A172 (cell line): ENCODE measurements at places on chromosomes 5 and 9. TPM values are rescaled to one million over a fixed set of nuclear protein-coding genes. Genes with fewer than 3 reads are reported as not detected.

The DOK3 gene
- 0.19 and 1.7 TPM in 2 replicates for total RNA-seq

The SLC36A3 gene
- not detected in 2 replicates for total RNA-seq

The MEGF10 gene
- 0.02 TPM in 1 of 2 replicates, not detected in the other for total RNA-seq

The SPINK6 gene
- 0.89 and 2.4 TPM in 2 replicates for total RNA-seq

The SLC36A2 gene
- total RNA-seq = not detected in 2 replicates

The SLC6A3 gene
- not detected in 2 replicates for total RNA-seq

The TTC1 gene
- total RNA-seq = 167 and 180 TPM in 2 replicates

The ZBED3 gene
- 0.71 and 0.89 TPM in 2 replicates for total RNA-seq

The POLR3G gene
- total RNA-seq = 5.5 and 6.1 TPM in 2 replicates

The S1PR3 gene
- 3.5 and 6.3 TPM in 2 replicates for total RNA-seq

The PDZD2 gene
- total RNA-seq = 0.14 and 0.16 TPM in 2 replicates

The COL23A1 gene
- not detected in 2 replicates for total RNA-seq

The CYLC2 gene
- total RNA-seq = not detected in 2 replicates

- no peak for DNase-seq
These were observed 104.6 kb upstream of the BOD1 start for GRCh38 chr5:173720953-173721600.

DNA sequence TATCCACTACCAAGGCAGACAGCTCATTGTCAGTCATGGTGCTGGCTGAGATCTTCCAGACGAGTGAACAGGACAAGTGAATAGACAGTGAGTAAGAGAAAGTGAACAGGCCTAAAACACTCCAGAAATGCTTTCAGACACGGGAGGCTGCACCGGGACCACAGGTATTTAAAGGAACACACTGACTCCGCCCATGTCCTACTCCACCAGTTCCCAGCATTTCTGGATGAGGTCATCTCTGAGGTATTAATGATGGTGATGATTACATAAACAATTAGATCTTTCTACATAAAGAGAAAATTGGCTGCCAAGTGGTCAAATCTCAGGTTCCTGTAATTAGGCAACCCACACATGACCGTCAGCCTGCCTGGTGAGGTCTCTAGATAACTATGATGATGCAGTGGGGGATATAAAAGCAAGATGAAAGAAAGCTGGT, at the start of gene ACTBL2:
ACTBL2 (minus strand) TSS at position 141 of the 436 bp plus-strand sequence; CDS start at position 37, 104 bp downstream.
- DNase-seq = peak; percentile 69

- DNase-seq = no peak
These were observed 32.2 kb upstream of the STRBP start for GRCh38 chr9:123300554-123300953.

- no peak for DNase-seq
These were observed 442 bp downstream of the NEURL1B start for GRCh38 chr5:172641359-172642050.

DNA sequence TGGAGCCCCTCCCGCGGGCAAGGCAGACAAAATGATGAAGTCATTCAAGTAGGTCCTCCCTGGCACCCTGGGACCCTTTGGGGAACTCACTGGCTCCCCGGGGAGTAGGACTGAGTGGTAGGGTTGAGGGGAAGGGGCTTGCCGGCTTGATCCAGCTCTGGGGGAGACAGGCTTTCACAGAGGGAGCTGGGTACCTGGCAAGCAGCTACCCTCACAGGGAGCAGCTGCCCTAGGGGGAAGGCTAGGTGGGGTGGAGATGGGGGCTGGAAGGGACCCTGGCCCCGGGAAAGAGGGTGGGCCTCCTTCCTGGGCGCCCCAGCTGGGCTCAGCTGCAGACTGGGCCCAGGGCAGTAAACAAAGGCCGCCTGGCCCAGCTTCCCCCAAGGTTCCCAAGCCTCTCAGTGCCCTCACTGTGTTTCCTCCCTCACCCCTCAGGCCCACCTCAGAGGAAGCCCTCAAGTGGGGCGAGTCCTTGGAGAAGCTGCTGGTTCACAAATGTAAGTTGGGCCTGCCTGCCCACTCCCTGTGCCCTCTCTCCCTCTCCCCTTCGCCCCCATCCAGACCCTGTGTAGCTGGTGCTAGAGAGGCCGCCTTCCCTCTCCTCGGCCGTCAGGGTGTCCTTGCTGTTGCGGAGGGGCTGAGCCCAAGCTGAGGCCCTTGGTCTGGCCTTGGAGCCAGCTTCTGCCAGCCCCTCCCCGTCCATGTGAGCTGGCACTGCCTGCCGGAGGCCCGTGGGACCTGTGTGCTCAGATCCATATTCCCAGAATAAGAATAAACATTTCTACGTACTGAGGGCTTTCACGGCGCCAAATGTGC, 131.2 kb downstream of the RGS3 start:
- no peak for DNase-seq

DNA sequence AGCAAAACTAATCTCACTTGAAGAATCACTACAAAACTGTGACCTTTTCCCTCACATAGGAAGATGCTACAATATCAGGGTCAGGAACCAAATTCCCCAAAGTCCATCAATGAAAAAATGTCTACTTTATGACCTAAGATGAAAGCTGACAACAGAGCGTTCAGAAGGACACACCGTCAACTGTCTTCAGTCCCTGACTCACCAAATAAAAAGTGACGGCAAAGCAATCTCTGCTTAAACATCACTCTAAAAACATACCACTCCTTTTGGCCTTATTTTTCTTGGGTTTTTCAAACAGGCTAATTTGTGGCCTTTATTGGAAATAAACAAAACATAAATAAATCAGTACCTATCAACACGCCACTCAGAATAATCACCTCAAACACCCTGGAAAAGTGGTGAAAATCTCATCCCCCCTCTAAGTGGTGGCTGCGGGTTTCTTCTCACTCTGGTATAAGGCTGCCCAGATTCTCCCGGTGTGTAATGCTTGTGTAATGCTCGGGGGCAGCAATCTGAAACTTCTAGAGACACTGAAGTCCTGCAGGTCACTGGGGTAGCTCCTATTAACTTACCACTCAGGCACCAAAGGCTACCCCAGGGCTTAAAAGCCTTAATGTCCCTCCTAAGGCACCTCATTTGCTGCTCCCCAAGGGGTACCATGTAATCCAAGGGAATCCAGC, 29.5 kb downstream of the SEMA4D start:
- DNase-seq = no peak

- DNase-seq = no peak
These were observed 324.4 kb downstream of the BRINP1 start for GRCh38 chr9:119044806-119045205.

DNA sequence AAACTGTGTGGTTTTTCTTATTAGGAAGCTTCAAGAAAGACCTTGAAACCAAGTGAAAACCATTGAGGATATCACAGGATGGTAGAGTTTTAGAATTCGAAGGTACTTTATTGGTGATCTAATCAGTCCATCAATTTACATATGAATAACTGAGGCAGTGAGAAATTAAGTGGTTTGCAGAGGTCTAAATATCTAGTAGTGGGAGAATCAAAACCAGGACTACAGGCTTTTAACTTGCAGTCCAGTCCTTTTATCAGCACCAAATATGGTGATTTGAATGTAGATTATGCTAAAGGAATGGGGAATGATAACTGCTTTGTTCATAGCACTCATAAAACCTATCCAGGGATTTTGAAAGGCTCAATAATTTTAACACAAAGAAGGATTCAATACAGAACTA, 85.8 kb downstream of the ZSWIM6 start:
- no peak for DNase-seq

- DNase-seq = no peak
These were observed 201.0 kb upstream of the VLDLR start for GRCh38 chr9:2420543-2420942.

DNA sequence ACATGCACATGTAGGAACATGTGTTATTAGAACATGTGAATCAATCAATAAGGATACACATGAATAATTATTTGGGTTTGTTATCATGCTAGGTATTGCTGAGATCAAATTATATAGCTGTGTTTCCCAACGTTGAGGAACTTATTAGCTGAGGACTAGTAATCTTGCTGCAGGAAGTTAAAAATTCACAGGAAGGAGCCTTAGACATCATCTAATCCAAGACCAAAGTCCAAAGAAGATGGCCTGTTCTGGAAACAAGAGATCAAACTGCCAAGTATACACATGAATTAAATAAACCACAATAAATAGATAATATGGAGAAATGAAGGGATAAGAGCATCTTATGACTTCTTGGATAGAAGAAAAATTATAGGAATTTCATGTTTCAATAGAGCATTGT, 19.9 kb downstream of the POU5F2 start:
- no peak for DNase-seq

- DNase-seq = peak; percentile 83
These were observed 49.5 kb downstream of the TJP2 start for GRCh38 chr9:69223605-69224004.

- DNase-seq = no peak
These were observed 23.8 kb downstream of the C5 start for GRCh38 chr9:121026260-121026691.

GRCh38 chr9:76638001-76638400, 126.2 kb upstream of the PCA3 start:
- no peak for DNase-seq

GRCh38 chr5:58199087-58199486, 260.8 kb downstream of the PLK2 start:
- DNase-seq = no peak

DNA sequence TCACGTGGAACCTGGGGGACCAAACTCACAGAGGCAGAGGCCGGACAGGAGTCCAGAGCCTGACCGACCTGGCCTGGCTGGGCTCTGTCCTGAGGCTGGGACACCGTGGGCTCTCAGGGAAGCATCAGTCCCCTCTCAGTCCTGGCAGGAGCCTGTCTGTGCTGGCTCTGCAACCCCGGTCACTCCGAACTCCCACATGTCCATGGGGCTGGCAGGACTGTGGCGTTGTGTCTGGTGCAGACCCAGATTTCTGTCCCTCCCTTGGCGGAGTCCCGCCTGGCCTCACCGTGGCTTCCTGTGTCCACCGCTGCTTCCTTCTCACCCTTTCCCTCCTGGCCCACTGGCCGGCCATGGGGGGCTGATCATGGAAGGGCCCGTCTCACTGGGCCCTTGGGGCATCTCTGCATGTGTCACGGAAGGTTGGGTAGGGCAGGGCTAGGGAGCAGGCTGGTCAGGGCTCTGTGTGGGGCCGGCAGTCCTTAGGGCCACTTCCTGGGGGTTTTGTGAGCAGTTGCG, 68.8 kb downstream of the RXRA start:
- DNase-seq = no peak

GRCh38 chr9:3534614-3535404, 9.0 kb upstream of the RFX3 start:
- DNase-seq = no peak

- no peak for DNase-seq
These were observed 317.3 kb upstream of the PRR16 start for GRCh38 chr5:120146787-120147186.

DNA sequence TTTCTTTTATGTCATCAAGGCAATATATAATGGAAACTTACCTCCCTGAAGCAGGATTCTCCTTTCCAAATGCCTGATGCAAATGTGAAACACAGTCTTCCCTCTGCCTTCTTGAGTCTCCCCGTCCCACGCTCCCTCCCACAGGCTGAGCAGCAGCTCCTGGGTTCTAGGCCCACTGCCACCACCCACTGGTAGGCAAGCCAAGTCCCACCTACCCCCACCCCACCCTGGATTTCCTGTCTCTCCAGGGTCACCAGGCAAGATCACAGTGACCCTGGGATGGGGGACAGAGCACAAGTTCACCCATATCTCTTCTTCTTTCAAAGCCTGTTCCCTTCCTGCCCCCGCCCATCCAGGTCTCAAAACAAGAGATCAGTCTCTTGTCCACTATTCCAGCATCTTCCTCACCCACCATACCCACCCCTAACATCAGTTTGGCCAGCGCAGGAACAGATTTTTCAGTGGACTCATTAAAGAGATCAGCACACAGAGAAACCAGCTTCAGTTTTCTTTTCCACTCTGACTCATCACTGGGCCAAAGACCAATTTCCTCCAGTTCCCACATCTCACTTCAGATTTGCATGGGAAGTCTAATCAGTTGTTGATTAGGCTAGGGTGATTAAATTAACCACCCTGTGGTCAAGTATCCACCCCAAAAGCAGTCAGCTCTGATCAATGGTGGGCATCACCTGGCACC, 151.5 kb downstream of the ACTL7B start:
- DNase-seq = no peak

GRCh38 chr9:16100537-16101091, 547.8 kb downstream of the CCDC171 start:
- DNase-seq = no peak

DNA sequence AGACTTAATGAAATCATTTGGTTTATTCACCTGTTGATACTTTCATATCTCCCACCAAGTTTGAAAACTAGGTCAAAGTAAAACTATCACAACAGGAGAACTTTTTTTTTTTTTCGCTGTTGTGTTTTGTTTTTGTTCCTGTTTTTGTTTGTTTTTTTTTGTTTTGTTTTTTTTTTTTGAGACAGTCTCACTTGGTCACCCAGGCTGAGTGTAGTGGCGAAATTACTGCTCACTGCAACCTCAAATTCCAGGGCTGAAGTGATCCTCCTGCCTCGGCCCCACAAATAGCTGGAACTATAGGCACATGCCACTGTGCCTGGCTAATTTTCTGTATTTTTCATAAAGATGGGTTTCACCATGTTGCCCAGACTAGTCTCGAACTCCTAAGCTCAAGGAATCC, 49.3 kb downstream of the MLLT3 start:
- no peak for DNase-seq

DNA sequence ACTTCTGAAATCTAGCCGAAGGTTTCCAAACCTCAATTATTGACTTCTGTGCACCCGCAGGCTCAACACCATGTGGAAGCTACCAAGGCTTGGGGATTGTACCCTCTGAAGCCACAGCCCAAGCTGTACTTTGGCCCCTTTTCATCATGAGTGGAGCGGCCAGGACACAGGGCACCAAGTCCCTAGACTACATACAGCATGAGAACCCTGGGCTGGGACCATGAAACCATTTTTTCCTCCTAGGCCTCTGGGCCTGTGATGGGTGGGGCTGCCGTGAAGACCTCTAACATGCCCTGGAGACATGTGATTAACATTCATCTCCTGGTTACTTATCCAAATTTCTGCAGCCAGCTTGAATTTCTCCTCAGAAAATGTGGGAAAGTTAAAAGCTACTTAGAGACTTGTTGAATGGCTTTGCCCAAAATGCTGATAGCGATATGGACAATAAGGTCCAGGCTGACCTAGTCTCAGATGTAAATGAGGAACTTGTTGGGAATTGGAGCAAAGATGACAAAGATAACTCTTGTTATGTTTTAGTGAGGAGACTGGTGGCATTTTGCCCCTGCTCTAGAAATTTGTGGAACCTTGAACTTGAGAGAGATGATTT, 34.1 kb upstream of the CPLANE1 start:
- no peak for DNase-seq

DNA sequence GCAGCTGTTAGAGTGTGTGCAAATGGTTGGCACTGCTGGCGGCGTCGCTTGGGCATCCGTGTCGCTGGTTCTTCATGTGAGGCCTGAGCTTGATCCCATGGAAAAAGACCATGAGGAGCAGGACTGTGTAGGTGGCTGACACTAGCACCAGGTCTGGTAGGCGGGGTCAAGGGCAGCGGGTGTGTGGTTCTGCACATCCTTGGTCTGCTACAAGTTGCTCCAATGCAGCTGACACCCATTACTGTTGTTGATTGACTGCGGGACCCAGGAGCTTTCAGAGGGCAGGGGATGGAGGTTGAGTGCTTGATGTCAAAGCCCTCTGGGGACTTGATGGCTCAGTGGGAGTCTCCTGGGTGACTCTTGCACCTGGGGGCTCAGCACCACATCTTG, 29.0 kb upstream of the PITX1 start:
- DNase-seq = no peak
